ENCODE measurements at places on chromosomes 3 and 15.

DNA sequence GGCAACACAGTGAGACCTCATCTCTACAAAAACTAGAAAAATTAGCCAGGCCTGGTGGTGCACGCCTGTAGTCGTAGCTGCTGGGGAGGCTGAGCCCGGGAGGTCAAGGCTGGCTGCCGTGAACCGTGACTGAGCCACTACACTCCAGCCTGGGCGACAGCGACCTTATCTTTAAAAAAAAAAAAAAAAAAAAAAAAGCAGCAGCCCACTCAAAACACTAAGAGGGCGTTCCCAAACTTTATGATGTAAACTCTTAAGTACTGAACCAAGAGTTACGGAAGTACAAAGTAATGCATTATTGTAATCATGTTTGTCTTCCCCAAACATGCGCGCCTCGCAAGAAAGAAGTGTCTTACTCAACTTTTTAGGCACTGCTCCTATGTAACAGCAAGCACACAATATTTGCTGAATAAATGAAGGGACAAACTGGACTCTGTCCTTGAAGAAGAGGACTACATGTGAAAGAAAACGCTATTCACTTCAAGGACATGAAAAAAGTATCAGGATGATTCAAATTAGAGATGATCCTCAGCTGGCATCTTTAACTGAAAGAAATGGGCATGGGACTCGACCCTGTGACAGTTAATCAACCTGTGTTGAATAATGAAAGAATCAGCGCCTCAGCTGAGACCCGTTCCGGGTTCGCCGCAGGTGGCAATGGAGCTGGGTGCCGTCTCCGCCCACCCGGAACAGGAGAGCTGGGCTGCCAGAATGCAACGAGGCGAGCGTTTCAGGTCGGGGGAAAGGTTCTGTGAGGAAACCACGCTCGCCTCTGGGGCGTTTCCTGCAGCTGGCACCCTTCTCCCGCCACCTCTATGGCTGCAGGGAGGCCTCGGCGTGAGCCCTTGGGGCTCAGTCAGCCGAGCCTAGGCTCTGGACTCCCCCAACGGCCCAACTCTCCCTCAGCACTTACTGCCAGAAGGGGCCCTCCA, 718 bp downstream of the SPG11 start:
- peak; percentile 78 for DNase-seq

GRCh38 chr3:119401503-119402440, 61.6 kb downstream of the TMEM39A start:
- DNase-seq: no peak

- no peak for DNase-seq
Measured at GRCh38 chr15:89085289-89085926, 2.8 kb upstream of the ABHD2 start.

- DNase-seq: no peak
Measured at GRCh38 chr15:63606308-63606707, 9.1 kb downstream of the FBXL22 start.

DNA sequence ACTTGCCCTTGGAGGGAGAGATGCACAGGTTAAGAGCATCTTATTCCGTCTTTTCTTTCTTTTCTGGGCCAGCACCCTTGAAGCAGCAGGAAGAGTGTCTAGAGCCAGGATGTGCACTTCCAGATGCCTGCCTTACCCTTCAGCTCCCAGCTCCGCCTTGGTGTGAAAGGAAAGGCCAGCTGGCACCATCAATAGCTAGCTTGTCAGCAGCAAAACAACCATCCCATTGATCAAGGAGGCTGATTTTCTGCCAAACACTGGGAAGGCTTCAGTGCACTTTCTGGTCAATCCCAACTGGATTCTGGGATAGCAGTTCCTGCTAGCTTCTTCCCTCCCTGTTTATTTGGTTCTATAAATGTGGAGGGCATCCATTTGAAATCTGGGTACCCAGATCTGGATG, 110.9 kb upstream of the GALNT15 start:
- DNase-seq: no peak

- no peak for DNase-seq
Measured at GRCh38 chr3:183491109-183491922, 62.9 kb upstream of the MCF2L2 start.

DNA sequence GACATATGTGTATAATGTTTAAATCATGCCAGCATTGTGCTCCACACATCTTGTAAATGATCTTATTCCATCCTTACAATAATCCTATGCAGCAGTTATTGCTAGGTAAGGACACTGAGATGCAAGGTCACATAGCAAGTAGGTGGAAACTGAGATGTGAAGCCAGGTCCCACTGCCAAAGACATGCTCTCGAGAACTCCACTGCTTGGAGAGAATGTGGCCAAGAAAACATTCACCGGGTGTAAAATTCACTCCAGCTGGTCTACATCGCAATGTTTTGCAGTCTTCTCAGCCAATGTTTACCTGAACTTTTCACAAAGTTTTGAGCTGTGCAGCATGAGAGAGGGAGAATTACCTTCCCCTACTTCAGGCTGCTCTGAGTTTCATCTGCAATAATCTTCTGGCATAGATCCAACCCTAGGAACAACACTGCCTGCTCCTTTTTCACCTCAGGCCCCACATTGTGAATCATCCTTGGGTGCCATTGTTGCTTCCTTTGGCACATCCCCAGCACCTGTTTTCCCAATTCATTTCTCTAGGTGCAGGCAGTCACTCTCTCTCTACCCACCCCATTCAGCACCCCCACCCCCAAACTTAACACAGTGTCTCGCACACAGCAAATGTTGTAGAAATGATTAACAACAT, 53.5 kb upstream of the PRTG start:
- DNase-seq: no peak

GRCh38 chr3:50158530-50159146, 3.5 kb downstream of the SEMA3F start:
- DNase-seq: no peak

DNA sequence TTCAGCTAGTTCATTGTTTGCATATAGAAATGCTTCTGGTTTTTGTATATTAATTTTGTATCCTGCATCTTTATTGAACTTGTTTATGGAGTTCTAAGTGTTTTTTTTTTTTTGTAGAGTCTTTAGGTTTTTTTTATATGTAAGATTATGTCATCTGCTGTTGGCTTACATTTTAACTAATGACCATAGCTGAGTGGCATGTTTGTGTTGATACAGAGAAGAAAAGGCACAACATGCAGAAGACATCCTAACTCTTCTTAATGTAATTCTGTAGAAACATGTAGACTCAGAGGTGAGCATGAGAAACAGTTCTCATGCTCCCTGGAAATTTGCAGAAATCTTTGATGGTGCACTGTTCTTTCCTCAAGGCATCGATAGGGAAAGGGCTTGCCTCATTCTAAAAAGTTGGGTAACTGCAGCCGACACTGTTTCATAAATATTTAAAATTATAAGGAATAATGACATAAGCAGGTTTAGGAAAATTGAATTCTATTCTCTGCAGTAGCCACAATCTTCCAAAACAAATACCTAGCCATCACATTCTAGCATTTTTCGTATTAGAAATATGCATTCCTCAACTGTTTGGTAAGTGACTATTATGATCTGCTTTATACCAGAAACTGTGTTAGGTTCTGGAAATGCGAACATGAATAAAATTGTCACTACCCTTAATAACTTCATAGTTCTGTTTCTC, 499.6 kb upstream of the KCNMB2 start:
- DNase-seq: no peak

GRCh38 chr3:176861137-176861536, 336.1 kb downstream of the TBL1XR1 start:
- DNase-seq: no peak

- peak; percentile 81 for DNase-seq
Measured at GRCh38 chr3:61251174-61251972, at the start of gene FHIT. FHIT (minus strand) TSS chr3:61251452.

DNA sequence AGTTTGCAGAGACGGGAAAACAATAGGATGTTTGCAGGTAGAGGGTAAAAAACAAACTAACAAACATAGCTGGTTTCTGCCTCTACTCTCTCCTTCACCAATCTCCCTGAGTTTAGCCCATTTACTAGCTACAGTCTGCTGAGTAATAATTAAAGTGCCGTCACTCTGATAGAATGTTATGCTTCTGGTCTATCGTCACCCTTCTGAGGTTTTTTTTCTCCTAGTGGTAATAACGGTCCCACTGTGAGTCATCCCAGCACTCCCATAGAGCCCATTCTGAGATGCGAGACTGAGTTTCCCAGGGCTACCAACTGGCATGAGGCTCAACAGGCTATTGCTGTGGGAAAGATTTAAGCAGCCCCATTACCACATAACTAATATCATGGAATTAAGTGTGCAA, 56.4 kb downstream of the PLAAT1 start:
- DNase-seq: no peak
